ENCODE measurements at places on chromosomes 7 and 10. TPM values are rescaled to one million over a fixed set of nuclear protein-coding genes. Genes with fewer than 3 reads are reported as not detected.

DNA sequence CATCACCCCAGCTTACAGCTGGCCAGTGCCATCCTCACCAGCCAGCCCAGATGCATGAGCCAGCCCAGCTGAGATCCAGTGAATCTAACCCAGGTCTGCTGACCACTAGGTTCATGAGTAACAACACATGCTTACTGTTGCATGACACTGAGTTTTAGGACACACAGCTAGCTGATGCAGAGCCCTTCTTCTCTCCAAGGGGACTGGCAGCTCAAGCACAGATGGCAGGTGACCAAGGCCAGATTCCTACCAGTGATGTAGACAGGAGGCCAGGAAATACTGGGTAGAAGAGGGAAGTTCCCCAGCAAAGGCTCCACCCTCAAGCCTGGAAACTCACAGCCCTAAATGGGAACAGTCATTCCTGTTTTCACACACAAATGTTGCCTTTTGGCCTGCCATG is 236.6 kb downstream of the GRID1 start:
- no peaks in the 10 kb centered on the region for H3K36me3 ChIP-seq
- no peaks in the 10 kb centered on the region for H3K4me1 ChIP-seq
- no peak overlapping the region for H3K27ac ChIP-seq
- H3K27me3 ChIP-seq: no peaks in the 10 kb centered on the region
- no peak for DNase-seq

DNA sequence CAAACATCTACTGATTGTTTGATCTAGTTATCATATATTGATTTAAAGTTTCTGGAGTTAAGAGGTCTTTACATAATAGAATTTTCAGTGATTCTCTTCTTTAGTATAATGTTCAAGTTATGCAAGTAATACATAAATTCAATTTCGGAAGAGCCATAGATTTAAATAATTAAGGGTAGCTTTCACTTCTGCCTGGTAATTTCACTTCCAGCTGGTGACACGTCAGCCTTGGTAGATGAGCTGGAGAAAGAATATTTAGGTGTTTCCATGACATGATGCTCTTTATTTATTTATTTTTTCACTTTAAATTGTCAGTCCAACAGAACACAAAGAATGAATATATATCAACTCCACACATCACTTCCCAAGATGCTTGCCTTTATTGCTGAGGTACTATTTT is 5.2 kb upstream of the OTUD1 start:
- no peaks in the 10 kb centered on the region for H3K36me3 ChIP-seq
- no peak overlapping the region for H3K27ac ChIP-seq
- H3K4me1 ChIP-seq: peaks cover 12% of the 10 kb centered on the region
- H3K4me3 ChIP-seq: no peak overlapping the region

C10orf71 gene
- not detected for total RNA-seq

GRCh38 chr7:101985057-101985902 is 167.9 kb downstream of the CUX1 start:
- H3K27me3 ChIP-seq: no peaks in the 10 kb centered on the region
- peaks cover 50% of the 10 kb centered on the region for H3K4me1 ChIP-seq
- peak overlapping the region; percentile 81 for H3K27ac ChIP-seq
- no peak for DNase-seq
- peaks cover 13% of the 10 kb centered on the region for H3K36me3 ChIP-seq

GPER1 gene
- total RNA-seq: 0.28 TPM

GNGT1 gene
- 0.63 TPM for total RNA-seq

DNA sequence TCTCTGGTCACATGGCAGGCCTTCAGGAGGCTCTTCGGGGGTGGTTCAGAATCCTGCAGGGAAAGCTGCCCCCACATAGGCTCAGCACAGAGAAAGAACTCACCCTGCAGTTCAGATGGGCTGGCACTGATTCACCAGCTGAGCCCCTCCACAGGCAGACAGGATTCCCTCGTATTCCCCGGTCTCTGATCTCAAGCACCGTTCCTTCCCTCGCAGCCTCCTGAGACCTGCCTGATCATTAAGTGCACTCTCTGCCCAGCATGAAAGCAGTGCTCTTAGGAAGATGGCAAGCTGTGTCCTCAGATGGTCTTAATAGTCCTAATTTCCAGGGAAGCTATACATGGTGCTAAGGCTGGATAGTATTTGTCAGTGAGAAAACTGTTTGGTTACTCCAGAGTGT is 78.2 kb upstream of the NPS start:
- H3K36me3 ChIP-seq: no peaks in the 10 kb centered on the region
- no peaks in the 10 kb centered on the region for H3K27me3 ChIP-seq
- H3K27ac ChIP-seq: no peak overlapping the region

CRTAC1 gene
- total RNA-seq: 1.1 TPM

PLXDC2 gene
- total RNA-seq: 31.7 TPM

MRPS17 gene
- total RNA-seq: 25.6 TPM
